ENCODE measurements at places on chromosomes 1 and 21.
A peak's percentile ranks its signal among the peaks of the same experiment; 100 is the strongest.

DNA sequence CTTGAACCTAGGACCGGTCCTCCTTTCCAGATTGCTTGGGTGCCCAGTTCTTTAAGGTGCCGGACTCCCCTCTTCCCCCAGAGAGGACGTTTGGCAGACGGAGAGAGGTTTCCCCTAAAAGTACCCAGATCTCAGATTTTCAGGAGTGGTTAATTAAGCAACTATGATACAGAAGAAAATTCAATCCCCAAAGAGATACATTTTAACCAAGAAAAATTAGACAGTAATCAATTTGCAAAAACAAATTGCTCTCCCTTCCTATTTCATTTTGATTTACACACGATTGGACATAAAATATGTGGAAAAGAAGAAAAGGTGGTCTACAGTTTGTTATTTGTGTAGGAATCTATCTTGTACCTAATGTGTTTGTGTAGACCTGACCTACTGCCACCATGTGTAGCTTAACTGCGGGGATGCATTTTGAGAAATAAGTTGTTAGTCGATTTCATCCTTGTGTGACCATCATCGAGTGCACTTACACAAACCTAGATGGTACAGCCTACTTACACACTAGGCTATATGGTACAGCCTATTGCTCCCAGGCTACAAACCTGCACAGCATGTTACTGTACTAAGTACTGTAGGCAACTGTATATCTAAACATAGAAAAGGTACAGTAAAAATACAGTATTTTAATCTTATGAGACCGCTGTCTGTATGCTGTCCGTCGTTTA is 755 bp downstream of the RPAP2 start:
- no peaks in the 10 kb centered on the region for H3K4me1 ChIP-seq
- H3K27me3 ChIP-seq, result no peaks in the 10 kb centered on the region
- H3K4me3 ChIP-seq, result peak overlapping the region; percentile 88
- H3K36me3 ChIP-seq, result peaks cover 2% of the 10 kb centered on the region
- H3K27ac ChIP-seq, result peak overlapping the region; percentile 60
- peak; percentile 29 for DNase-seq

DNA sequence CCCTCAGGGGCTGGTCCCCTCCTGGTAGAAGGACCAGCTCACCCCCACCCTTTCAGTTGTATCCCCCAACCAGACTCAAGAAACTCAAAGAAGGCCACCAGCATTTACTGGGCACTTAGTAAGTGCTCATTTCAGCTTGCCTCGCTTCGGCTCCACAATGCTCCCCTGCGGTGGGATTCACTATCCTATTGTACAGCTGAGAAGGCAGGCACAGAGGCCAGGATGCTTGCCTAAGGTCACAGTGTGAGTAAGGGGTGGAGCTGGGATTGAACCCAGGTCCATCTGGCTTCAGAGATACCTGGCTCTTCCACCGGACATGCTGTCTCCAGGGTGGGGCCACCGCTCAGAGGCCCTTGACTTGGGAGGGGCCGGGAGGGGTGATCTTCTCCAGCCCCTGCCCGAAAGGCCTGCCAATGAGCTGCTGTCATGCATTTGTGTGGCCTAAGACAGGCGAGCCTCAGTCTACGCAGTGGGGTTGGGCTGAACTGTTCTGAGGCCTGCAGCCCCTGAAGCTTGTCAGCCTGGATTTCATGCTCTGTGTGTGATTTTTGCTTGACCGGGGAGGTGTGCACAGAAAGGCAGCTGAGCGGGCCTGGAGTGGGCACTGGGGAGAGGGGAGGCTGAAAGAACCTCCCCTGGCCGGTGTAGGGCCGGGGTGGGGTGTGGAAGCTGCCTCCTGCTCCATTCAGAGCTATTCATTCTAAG is 48.1 kb downstream of the DMRTB1 start:
- peaks cover 24% of the 10 kb centered on the region for H3K4me1 ChIP-seq
- DNase-seq, result no peak
- no peak overlapping the region for H3K27ac ChIP-seq
- H3K36me3 ChIP-seq, result no peaks in the 10 kb centered on the region
- H3K4me3 ChIP-seq, result no peak overlapping the region

DNA sequence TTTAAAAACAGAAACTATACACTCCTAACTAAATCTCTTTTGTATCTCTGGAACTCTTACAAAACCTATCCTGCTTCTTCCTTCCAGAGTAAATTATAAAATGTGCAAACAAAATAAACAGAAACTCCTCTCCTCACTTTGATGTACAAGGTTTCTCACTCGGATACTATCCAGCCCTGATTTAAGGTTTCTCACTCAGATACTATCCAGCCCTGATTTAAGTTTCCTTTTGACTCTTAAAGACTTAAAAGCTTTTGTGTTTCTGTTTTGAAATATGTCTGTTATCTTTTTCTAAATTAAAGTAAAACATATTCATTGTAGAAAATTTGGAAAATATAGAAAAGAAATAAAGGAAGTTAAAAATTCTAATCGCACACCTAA is 132.5 kb downstream of the CRB1 start:
- no peak overlapping the region for H3K27ac ChIP-seq
- DNase-seq, result no peak
- H3K27me3 ChIP-seq, result no peaks in the 10 kb centered on the region
- H3K4me3 ChIP-seq, result no peak overlapping the region
- no peaks in the 10 kb centered on the region for H3K4me1 ChIP-seq

DNA sequence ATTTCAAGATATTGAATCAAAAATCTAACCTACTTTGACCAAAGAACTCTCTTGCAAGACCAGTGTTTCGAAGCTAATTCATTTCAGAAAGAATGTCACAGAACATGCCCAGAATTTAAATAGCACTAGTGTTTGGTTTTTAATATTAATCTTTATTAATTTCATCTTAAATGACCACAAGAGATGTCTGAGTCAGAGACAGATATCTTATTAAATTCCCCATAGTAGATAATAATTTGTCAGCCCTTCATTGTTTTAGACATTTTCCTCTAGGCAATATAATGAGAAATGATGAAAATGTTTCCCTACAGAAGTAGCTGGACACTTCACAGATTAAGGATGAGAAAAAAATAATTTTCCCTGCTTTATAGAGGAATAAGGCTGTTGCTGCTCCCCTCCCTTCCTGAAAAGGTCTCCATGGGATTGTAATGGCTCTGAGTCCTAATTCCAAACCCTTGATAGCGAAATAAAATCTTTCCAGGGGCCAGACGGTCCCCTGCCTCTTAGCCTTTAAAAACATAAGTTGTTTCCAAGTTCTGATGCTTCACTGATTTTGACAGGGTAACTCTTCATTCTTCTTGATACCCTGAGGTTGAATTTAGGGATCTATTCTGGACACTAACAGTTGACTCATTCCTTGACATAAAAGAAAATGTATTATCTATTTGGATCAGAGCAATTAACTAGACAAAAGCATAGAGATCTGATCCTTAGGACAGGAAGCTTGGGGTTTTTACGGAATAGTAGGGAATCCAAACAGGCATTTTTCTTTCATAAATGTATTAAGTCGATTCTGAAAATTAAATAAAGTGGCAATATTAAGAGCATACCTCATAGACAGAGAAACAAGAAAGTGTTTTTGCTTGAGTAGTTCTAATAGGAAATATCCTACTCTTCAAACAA is 820.8 kb downstream of the BRINP3 start:
- H3K4me1 ChIP-seq, result no peaks in the 10 kb centered on the region
- no peak overlapping the region for H3K4me3 ChIP-seq
- no peaks in the 10 kb centered on the region for H3K27me3 ChIP-seq
- H3K27ac ChIP-seq, result no peak overlapping the region
- H3K36me3 ChIP-seq, result no peaks in the 10 kb centered on the region

GRCh38 chr1:160739098-160739511 is at the start of gene SLAMF7:
Gene SLAMF7, plus strand, starts transcription at chr1:160739247. Its CDS starts 55 bp downstream, at chr1:160739302.
- DNase-seq, result no peak
- no peak within 1 kb of the TSS for H3K4me3 ChIP-seq
- H3K4me1 ChIP-seq, result no peaks in the 10 kb centered on the region
- no peaks in the 10 kb centered on the region for H3K36me3 ChIP-seq
- H3K27me3 ChIP-seq, result no peaks in the 10 kb centered on the region
